MCF 10A (cell line): ENCODE measurements at places on chromosomes 11 and 22.

- DNase-seq, result no peak
Measured at GRCh38 chr11:134861490-134862104, 449.6 kb upstream of the B3GAT1 start.

GRCh38 chr11:81444297-81444696 is 1289.4 kb downstream of the FAM181B start:
- peak; percentile 5 for DNase-seq

GRCh38 chr11:45092901-45093760 is 53.3 kb upstream of the PRDM11 start:
- DNase-seq, result no peak

DNA sequence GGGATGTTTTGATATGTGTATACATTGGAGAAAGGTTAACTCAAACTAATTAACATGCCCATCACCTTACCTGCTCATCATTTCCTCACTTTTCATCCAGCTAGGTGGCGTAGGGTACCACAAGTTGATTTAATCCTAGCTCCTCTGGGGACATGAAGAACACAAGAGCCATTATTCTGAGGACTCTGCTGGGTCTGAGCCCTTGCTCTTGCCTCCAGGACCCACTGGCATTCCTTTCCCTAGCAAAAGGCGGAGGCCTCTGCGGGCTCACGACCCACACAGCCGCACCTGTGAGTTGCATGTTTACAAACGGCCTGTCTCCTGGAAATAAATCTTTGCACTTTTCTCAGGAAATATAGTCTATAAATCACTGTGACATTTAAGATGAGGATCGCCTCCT is 871.9 kb downstream of the TBC1D22A start:
- DNase-seq, result no peak

DNA sequence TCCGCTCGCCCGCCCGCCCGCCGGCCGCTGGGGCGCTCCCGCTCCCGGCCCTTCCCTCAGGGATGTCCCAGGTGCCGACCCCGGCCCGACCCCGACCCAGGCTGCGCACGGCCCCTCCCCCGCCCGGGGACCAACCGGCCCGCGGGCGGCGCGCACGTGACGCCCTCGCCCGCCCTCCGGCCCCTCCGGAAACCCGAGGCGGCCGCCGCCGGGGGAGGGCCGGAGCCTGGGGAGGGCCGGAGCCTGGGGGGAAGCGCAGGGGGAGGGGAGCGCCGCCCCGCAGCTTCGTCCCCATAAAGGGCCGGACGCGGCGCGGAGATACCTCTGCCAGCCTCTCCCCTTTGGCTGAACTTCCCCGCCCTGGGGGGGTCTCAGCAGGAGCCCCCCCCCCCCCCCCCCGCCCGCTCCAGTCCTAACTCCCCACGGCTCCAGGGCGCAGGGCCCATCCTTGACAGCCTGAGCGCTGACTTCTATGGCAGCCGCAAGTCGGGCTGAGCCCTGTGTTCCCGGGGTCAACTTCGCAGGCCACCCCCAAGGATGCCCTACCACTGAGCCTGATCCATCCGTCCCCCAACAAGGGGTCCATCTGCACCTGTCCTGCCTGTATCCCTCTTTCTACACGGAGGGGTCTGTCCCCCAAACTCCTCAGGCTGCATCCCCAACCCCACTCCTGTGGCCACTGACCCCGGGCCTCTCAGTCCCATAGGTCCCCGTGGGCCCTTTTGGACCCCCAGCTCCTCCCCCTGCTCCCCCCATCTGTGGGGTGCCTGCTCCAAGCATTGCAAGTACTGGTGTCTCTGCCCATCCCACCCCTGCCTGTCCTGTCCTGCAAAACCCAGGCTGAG is at the start of gene MAPK12:
Gene MAPK12 (minus strand): TSS at position 69 of the 845 bp plus-strand sequence. CDS start 174 bp downstream, outside the sequence.
- DNase-seq, result no peak

- no peak for DNase-seq
Measured at GRCh38 chr11:22681281-22681812, 14.9 kb downstream of the GAS2 start.
